ENCODE measurements at places on chromosomes 11 and 22.
A peak's percentile ranks its signal among the peaks of the same experiment; 100 is the strongest.

- no peak for DNase-seq
Measured at GRCh38 chr11:109547356-109548027, 125.5 kb downstream of the C11orf87 start.

GRCh38 chr22:49657974-49658590 lies 169.6 kb downstream of the BRD1 start:
- no peak for DNase-seq

- peak; percentile 54 for DNase-seq
Measured at GRCh38 chr22:38788021-38788816, 5.7 kb downstream of the DNAL4 start.

DNA sequence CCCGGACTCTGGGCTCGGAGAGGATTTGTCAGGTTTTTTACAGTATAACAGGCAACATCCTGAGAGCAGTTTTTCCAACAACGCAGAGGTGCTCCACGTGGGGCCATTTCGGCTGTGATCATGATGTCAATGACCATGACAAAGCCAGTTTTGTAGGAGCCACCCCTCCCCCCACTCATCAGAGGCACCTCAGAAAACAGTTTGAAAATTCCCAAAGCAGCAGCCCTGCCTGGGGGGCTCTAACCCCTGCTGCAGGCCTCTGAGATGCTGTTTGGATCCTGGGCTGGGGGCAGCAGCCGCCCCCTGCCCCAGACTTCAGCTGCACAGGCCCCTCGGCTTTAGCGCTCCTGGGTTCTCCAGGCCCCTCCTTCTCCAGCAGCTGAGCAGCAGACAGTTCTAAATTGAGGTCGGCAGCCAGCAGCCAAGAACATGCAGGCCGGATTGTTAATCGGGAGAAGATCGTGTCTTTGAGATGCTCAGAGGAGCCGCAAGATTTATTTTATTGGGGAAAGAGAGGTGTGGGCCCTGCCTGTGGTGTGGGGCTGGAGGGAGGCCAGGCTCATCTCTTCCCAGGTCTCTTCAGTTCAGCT lies 19.4 kb downstream of the NFAM1 start:
- DNase-seq: no peak

DNA sequence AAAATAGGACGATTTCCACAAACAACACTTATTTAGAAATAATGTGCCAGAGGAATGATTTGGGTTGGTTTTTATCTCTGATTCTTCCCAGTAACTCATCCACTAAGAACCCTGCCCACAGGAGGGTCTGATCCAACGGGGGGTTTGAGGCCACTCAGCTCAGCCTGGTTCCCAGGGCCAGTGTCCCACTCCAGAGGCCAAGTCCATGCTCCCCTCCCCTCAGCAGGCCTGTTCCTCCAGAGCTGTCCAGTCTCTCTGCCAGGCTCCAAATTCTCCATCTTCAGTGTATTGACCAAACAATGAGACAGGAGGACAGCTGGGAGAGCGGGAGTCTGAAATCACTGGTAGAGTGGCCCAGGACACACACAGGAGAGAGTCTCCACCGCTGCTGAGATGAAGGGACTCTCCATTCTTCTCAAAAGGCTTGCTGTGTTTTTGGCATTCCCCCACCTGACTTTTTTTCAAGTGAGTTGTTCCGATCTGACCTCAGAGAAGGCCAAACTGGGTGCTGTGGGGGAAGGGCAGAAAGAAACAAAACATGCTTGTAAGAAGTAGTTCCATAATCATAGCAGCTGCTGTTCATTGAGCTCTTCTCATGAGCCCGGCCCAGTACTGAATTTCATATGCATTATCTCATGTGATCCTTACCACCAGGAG lies 17.6 kb upstream of the SCN2B start:
- DNase-seq: no peak

DNA sequence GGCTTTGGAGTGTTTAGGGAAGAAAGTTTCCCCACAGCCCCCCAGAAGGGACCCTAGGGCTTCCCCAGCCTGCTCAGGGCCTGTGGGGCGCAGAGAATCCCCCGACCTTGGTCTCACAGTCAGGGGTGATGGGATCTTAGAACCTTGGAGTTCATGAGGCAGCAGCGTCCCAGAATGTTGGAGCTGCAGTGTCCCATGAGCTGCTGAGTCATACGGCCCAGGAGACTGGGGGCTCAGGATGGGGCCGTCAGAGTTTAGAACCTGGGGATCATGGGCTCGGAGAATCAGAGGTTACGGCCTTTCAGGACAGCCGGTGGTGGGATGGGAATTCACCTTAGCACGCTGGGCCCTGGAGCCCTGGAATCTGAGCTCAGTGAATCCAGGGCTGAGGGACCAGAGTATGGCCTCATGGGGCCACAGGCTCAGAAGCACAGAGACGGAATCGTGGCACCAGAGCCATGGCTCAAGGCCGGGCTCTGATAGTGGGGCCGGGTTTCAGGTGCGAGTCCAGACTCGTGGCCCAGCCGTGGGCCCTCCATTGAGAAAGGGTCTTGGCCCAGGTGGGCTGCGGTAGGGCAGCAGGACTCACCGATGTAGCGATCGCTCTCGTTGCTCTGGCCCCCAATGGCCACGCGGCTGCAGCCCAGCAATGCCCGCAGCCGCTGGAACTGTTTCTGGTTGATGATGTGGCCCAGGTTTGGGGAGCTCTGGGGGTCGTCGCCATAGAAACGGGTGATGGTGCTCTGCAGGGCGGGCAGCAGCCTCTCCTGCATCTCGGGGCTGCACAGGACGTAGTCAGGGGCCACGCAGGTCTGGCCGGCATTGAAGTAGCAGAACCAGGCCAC lies 9.5 kb downstream of the ALDH3B2 start:
- no peak for DNase-seq

DNA sequence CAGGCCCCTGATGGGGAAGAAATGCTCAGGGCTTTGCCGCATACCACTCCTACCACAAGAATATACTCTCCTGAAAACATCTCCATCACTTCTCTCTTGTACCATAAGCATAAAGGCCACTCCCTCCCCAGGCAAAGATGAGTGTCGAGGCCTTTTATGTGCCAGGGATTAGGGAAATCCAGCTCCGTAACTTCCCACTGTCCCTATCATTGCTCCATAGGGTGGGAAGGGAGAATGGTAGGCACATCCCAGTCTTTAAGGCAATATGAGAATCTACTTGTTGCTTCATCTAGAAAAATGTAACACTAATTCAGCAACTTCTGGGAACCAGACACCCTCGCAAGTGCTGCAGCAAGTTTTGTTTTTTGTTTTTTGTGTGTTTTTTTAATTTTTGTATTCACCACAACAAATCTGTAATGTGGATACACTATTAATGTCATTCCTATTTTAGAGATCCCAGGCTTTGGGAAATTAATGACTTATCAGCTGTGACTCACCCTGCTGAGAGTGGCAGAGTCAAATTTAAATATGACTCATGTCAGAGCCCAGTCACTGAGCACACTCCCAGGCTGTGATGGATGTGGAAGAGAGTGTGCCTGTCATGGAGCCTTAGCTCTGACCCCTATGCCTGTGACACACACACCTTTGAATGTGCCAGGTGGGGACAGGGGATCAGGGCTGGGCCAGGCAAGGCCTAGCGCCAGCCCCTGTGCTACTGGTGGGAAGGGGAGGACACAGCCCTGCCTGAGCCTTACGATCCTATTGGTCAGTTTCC lies 23.4 kb downstream of the PANX1 start:
- peak; percentile 61 for DNase-seq

- DNase-seq: no peak
Measured at GRCh38 chr11:78825591-78826020, 250.9 kb upstream of the NARS2 start.

GRCh38 chr11:73156114-73156513 lies 14.0 kb upstream of the FCHSD2 start:
- no peak for DNase-seq

DNA sequence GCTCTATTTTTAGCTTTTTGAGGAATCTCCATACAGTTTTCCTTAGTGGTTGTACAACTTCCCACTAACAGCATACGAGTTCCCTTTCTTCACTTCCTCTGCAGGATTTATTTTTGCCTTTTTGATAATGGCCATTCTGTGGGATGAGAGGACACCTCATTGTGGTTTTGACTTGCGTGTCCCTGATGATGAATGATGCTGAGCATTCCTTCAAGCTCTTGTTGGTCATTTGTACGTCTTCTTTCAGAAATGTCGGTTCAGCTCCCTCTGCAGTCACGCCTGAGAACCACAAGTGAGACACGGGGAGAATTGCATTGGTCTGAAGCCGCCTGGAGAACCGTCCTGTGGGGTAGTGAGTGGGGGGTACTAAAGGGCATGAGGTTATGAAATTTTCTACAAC lies 2.0 kb upstream of the KRTAP5-10 start:
- DNase-seq: peak; percentile 85

DNA sequence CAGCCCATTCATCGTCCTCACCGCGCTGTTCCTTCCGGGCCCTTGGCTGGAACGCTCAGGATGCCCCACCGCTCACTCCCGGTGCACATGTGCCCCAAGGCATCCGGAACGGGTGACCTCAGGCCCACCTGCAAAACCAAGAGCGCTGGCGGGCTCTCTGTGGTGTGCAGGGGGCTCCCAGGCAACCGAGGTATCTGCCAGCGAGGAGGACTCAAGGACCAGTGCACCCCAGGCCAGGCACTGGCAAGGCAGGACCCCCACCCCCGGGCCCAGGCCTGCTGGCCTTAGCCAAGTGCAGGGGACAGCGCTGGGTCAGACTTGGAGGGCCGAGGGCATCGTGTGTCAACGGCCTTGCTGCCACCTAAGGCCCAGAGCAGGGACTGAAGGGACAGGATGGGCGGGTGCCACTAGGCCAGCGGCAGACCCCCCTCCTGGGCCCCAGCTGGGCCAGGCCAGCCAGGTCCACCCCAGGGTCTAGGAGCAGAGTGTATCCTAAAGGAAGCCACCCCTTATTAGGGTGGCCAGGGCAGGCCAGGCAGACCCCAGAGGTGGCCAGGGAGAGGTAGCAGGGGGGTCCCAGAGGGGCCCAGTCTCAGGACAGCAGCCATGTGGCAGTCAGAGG lies 8.5 kb downstream of the TNNT3 start:
- no peak for DNase-seq

DNA sequence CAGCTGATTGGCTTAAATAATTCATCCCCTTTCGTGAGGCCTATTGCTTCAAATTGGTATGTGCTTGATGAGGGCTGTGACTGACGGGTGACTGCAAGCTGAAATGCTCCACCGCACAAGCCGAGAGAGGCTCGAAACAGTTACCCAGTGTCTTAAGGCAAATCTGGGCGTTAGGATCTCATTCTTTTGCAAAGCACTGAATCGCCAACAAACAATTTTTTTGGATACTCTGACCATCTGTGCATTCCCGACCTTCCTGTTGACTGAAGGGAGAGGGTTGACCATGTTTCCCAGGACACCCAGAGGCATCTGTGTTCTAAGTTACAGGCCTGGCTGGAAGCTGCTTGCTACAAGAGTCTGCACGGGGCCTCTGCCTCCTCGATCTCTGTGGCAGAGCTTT lies 32.1 kb downstream of the CACNG2 start:
- DNase-seq: no peak

DNA sequence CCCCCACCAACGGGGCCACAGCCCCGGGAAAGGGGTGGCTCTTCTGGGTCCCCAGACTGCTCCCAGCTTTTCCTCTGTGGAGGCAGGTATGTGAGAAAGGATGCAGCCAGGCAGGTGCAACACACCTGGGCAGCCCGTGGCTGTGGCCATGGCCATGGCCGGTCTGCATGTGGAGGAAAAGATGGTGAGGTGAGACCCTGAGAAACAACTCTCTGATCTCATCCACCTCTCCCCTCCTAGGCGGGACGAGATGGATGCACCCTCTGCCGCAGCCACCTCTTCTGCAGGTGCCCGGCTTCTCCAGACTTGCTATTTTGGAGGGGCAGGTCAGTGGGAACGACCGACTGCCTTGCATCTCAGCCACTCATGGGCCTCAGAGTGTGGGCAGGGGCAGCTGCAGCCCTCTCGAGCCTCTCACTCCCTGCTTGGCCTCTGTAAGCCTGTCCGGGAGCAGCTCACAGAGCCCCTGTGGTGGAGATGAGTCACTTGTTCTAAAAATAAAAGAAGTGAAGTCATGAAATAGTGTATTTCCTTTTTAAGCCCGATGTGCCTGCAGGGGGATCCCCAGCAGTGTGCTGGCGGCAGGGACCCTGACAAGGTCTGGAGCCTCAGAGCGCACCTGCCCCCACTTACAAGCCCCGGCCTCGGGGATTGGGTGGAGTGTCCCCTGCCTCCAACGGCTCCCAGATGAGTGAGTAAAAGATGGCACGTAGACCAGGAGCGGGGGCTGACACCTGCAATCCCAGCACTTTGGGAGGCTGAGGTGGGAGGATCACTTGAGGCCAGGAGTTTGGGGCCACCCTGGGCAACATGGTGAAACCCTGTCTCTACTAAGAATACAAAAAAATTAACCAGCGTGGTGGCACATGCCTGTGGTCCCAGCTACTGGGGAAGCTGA lies 10.7 kb downstream of the SMIM38 start:
- DNase-seq: peak; percentile 82

DNA sequence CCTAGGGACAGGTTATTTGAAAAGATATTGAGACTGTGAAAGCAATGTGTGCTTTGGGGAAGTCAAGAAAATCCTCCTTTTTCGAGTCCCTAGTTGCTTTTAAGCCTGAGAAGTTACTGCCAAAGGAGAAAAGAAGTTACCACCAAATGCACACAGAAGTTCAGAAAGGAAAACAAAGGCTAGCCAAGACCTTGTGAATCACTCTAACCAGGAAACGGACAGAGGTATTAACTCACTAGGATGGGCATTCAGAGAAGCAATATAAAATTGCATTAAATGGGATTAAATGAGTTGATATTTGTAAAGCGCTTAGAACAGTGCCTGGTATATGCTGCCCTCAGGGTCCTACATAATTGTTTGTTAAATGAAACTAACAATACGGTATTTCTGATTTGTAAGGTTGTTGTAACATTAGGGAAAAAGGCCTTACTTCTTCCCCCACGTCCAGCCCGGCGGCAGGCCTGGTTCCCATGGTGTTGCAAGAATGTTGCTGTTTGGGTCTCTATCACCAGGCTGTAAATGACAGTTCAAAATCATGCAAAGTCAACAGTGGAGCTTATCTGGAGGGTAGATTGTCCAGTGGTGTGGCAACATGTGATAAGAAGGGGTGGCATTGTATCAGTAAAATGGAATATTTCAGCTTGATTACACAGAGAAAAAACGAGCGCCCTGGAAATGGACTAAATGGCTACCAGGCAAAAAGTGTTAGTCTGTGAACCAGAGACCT lies 7.1 kb downstream of the TMA7B start:
- no peak for DNase-seq

DNA sequence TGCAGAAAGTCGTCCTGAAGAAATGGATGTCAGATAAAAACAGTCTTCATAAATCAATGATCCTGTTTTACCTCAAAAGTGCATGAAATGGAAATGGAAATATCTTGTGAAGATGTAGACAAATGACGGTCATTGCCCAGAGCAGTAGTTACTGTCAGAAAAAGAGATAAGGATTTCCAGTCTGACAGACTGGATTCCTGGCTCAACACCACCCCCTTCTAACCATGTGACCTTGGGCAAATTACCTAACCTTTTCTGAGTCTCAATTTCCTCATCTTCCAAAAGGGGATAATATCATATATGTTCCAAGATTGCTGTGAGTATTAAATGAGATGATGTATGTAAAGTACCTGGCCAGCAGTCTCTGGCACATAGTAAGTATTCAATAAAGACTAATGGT lies 32.9 kb upstream of the EHF start:
- peak; percentile 18 for DNase-seq

GRCh38 chr11:90564531-90564930 lies 341.7 kb upstream of the CHORDC1 start:
- no peak for DNase-seq
